ENCODE measurements at places on chromosomes 1 and 21. TPM values are rescaled to one million over a fixed set of nuclear protein-coding genes. Genes with fewer than 3 reads are reported as not detected.

HENMT1 gene
- 15.1 TPM for total RNA-seq

RRP15 gene
- total RNA-seq: 11.0 TPM

APCS gene
- total RNA-seq: not detected

IL20 gene
- total RNA-seq: not detected

PLEKHN1 gene
- total RNA-seq: 6.3 TPM

C1orf141 gene
- not detected for total RNA-seq

OPRD1 gene
- 0.72 TPM for total RNA-seq

CRABP2 gene
- 53.1 TPM for total RNA-seq

TAL1 gene
- 3.6 TPM for total RNA-seq

DIRAS3 gene
- 10.3 TPM for total RNA-seq

ZBTB18 gene
- total RNA-seq: 64.6 TPM

CCDC190 gene
- 11.8 TPM for total RNA-seq

FAM163A gene
- total RNA-seq: 0.21 TPM

PLA2G2F gene
- not detected for total RNA-seq

AIRE gene
- total RNA-seq: 0.10 TPM

OVAAL gene
- not detected for total RNA-seq

Measured in tongue (tissue), 3 donors.